HAP-1 (cell line): ENCODE measurements at places on chromosomes 7 and 10.

- DNase-seq: no peak
Measured at GRCh38 chr10:48604991-48605508, at the start of gene ARHGAP22. Gene ARHGAP22 (minus strand): TSS chr10:48605073. CDS start chr10:48604796, 277 bp downstream.

DNA sequence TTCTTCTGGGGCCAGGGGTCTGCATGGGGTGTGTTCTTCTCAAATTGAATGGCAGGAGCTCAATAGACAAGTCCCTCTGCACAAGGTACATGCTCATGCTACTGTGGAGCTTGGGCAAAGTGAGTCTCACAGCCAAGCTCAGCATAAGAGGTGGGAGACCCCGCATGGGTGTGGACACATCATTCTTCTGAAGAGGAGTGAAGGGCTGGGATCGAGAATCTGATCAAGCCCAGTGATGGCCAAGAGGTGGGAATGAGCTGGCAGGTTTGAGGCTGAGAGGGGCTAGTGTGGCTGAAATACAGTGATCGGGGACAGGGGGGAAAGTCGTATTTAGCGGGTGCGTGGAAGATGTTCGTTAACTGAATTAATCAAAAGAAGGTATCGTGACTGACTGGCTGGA, 32.6 kb downstream of the CDH23 start:
- DNase-seq: no peak

GRCh38 chr10:61751599-61751998, 88.9 kb downstream of the CABCOCO1 start:
- DNase-seq: no peak

GRCh38 chr10:62121187-62121530, 147.5 kb downstream of the RTKN2 start:
- DNase-seq: no peak

DNA sequence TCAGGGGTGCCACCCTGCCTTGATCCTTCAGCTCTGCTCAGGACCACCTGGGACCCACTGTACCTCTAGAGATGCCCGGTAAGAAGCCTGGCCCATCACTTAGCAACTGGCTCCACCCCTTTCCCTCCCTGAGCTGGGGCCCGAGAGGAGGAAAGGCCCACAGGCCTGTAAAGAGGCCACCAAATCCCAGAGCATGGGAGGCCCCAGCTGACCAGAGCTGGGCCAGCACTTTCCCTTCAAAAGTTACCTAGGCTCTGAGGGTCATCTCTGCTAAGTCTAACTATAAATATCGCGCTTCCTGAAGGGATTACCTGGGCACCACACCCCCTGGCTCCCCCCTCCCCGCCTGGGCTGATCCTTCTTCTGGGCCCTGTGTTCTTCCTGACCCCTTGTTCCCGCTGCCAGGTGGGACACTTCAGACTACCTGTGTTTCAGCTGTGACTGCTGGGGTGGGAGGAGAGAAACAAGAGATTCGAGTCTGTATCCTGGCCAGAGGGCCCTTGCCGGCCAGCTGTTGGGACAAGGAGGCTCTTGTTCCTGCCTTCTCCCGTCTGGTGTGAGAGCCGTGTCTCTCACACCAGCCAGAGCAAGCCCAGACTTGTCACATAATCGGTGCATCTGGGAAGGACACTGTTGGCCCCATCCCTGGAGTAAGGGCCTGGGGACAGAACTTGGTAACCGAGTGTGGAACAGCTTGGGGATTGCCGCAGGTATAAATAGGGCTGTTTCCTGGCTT, 22.8 kb upstream of the ANKRD2 start:
- no peak for DNase-seq

- no peak for DNase-seq
Measured at GRCh38 chr10:45371560-45371959, 2.5 kb upstream of the ALOX5 start.

- DNase-seq: no peak
Measured at GRCh38 chr10:62726142-62726541, 78.4 kb upstream of the ADO start.

GRCh38 chr7:98753989-98754479, 115.8 kb downstream of the TMEM130 start:
- DNase-seq: no peak

- DNase-seq: no peak
Measured at GRCh38 chr10:97174276-97174775, 11.4 kb downstream of the SLIT1 start.
